Pulmonary artery endothelial cell (primary cell): ENCODE measurements at places on chromosomes 4 and X. TPM values are rescaled to one million over a fixed set of nuclear protein-coding genes. Genes with fewer than 3 reads are reported as not detected.

DNA sequence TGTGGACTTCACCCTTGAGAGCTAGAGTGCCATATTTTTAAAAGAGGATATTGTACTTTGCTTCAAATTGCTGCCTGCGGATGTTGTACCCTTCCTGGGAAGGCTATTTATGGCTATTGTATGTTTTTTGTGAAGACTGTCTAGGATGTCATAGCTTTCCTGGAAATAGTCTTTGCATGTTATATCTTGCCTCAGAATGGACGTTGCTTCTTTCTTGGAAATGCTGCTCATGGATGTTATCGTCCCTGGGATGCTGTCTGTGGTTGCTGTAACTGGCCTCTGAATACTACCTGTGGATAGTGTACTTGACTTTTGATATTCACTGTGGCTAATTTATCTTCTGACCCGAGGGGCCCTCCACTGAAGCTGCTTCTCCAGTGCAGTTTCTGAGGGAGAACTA lies 146.8 kb downstream of the ENOX2 start:
- no peak for DNase-seq

GRCh38 chr4:101699441-101700124 lies 90.9 kb upstream of the BANK1 start:
- no peak for DNase-seq

GRCh38 chr4:8552581-8553205 lies 27.5 kb upstream of the GPR78 start:
- no peak for DNase-seq

Gene S100P
- total RNA-seq: 0.07 TPM in 1 of 2 replicates, not detected in the other

Gene SH3RF1
- total RNA-seq: 18.4 and 21.3 TPM in 2 replicates

Gene GPM6B
- total RNA-seq: 1.1 and 2.2 TPM in 2 replicates

Gene PPP2R2C
- total RNA-seq: 0.04 TPM in 1 of 2 replicates, not detected in the other
